Fibroblast of the conjunctiva (primary cell): ENCODE measurements at places on chromosomes 7 and 10.

DNA sequence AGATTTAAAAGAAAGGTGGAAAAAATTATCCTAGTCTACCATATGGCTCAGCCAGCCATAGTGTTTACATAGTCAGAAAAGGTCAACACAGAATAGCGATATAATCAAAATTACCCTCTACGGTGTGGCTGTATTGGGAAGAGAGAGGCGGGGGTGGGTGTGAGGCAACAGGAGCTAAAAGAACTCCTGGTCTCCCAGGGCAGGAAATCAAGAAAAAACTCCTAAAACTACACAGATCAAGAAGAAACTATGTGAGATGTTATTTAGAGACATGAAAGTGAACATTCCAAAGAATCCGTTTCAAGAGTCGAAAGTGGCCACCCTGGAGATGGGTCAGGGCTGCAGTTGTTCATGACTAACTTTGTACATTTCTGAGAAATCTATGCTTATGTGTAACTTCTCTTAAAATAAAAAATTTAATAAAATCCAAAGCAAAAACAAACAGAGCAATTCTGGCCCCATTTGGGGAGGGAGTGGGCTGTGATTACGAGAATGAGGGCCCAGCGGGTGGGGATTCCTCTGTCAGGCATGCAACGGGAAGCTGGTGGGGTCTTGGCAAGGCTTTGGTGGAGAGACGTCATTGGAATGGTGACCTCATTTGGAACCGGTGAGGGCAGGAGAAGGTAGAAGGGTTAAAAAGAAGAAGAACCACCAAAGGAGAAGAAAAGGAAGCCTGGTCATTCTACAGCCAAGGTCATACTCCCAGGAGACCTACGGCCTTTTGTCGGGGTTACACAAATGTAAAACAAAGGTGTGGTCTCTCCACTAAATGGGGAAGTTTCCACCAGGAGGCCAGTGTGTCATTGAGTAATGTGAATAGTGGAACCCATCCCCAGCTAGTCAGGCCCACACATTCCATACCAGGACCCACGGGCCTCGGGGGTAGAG lies 71.2 kb upstream of the DUSP5 start:
- DNase-seq = peak; percentile 78

GRCh38 chr7:140342727-140343514 lies 55.4 kb downstream of the SLC37A3 start:
- peak; percentile 12 for DNase-seq

DNA sequence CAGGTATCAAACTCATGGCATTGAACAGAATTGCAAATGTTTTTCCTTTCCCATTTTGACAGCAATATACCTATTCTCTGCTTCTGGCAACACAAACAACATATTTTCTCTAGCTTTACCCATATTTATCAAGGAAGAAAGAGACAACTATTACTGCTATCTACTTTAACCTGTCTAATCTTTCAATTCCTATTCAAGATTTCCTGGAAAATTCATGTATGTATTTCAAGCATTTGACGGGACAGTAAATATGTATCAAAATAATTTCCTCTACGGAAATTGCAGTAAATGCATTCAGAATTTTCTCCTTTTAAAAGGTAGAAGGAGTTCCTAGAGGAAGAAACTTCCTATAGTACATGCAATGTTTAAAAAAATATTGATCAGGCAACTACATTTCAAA lies 179.3 kb upstream of the LRRN3 start:
- DNase-seq = no peak

DNA sequence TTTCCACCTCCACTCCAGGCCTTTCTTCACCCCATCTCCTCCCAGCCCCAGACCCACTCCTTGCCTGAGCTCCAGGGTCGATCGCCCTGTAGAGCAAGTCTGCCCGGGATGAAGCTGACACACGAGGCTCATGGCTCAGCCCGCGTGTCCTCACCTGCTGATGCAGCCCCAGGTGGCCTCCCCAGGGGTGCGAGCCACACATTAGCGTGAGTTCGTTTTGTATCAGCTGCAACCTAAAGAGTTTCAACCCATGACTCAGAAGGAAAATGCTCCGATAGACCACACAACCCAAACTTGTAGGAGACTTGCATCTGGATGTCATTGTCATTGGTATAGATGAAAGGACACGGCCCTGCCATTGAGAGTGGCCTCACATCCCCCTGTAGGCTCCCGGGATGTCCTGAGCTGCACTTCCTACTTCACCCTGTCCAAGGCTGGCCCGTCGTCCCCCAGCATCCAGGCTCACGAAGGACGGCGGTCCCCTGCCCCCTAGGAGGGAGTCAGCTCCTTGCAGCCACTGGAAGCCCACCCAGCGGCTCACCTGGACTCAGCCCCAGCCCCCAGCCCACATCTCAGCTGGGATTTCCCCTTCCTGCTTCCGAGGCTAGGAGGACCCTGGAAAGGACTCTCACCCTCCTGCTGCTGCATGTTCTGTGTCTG lies 97.7 kb downstream of the HTR5A start:
- DNase-seq = no peak

- peak; percentile 1 for DNase-seq
Observed at GRCh38 chr10:52778511-52779392, 6.2 kb upstream of the MBL2 start.

DNA sequence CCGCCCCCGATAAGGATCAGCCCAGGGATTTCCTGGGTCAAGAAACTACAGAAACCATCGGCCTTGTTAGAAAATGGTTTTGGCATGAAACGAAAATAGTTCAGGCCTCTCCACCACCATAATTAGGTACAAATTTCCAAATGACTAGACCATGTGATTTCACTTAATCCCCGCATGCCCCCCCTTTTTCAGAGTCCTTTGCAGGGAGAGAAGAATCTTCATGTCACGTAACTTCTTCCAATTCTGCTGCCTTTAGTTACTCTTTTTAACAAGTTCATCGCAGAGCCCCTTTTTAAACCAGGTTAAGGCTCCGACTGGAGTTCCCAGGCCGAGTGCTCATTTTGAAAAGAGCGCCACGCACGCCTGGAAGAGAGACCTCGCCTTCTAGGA lies 3.4 kb downstream of the PDGFA start:
- DNase-seq = no peak

DNA sequence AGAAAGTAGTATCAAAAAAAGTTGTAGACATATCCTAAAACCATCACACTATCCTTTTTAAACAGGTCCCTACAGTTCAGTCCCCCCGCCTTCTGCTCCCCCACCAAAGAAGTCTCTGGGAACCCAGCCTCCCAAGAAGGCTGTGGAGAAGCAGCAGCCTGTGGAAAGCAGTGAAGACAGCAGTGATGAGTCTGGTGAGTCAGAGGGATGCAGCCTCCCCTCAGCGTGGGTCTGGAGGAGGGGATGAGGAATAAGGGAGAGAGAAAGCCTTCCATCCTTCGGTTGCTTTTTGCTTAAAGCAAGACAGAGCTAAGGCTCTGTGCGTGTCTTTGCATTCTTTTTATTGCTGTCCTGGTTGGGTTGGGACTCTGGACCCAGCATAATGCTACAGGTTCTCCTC lies 7.6 kb downstream of the NOLC1 start:
- DNase-seq = no peak

DNA sequence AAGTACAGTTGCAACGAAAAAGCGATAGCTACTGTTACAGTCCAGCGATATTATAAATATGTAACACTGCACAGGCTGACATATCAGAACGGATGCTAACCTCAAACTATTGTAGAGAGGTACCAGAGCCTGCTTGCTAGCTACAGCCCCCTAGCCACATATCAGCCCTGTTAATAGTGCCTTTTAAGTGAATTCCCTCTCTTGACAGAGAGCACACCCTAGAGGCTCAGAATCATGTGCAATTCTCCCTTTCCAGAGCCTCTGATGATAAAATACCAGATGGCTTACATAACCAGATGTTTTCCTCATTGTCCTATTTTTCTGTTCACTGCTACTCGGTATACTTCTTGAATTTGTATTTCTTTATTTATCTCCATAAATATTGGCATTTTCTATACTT lies 960.7 kb upstream of the CELF2 start:
- no peak for DNase-seq

DNA sequence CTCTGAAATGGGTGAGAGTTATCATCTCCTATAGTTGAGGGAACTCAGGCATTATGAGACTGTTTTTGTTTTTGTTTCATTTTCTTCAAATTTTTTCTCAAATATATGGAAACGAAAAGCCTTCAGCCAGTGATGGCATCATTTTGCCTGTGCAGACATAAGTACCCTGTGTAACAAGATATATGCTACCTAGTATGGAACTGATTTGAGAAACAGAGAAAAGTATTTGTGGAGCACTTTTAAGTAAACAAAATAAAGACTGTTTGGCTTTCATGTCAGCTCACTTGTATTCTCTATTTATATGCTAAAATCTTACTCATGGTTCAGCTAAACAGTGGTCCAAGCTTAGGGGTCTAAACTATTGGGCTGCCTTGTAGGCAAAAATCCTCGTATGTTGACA lies 150.6 kb downstream of the WNT2 start:
- DNase-seq = no peak

GRCh38 chr7:144723301-144723700 lies 112.6 kb downstream of the TPK1 start:
- DNase-seq = no peak

DNA sequence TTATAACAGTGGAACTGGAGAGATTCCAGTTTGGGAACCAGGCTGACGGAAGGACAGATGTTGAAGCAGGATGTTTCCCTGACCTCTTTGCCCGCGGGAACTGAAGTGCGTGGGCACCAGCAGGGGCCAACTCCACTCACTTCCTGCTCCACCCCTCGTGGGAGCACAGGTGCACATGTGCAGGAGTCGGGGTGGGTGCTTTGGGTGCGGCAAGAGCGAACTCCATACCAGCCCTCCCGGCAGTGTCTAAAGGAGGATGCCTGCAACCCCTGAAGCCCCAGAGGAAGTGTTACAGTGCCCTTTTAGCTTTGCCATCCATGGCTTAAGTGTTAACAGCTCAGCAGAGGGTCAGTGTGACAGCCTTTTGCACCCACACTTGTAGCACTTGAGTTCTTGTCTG lies 27.4 kb upstream of the UBE3C start:
- DNase-seq = no peak

- no peak for DNase-seq
Observed at GRCh38 chr7:124202546-124202945, 169.7 kb upstream of the TMEM229A start.

DNA sequence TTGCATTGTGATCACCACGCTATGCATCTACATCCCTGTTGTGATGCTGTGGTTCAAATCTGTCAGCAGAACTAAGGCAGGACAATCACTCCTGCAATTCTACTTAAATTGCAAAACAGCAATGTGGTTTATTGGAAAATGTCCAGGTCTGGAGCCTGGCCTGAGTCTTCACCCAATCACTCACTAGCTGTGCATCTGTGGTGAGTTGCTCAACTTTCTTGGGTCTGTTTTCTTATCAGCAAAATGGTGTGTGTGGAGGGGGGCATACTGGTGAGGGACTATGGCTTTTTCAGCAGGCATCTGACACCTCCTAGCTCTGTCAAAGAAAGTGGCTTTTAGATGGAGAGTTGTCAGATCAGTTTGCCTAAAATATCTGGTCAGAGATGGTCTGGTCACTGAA lies 108.3 kb upstream of the FEZF1 start:
- peak; percentile 21 for DNase-seq

DNA sequence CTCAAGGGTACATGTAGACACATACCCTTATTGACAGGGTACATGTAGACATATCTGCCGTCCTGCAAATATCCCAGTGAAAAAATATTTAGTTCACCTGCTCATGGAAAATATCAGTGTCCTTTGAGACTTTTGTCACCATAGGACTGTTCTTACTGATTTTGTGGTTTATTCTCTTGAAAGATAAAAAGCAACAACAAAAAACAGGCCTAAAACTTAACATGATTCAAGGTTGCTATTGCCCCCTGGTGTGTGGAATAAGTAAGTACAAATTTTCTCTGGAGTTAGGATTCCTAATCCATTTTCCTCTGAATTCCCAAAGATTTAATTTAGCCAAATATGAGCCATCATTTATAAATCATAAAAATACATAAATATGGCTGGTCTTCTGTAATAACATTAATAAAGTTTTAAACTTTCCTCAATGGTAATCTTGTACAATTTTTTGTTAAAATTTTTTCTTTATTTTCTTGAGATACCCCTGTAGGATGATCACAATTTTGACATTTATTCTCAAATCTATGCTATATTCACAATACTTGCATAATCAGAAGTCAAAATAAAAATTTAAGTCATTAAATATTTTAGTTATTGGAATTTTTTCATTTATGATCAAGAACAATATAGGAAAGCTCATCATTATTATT lies 741.4 kb upstream of the POT1 start:
- peak; percentile 5 for DNase-seq

DNA sequence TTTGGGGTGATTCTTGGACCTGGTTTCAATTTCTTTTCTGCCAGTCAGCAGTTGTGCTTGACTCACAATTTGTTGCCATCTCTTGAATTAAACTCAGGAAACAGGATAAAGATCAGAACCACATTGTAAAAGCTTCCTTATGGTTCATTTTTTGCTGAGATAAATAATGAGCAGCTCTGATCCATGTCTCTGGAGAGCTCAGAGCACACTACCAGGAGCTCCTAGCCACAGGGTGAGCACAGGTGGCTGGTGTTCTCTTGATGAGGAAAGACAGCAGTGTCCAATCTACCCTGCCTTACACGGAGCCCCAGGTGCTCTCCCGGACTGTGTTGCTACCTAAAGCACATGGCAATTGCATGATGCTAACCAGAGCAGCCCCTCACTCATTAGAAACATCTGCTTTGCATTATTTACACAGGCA lies 17.2 kb upstream of the FAM170B start:
- no peak for DNase-seq

- no peak for DNase-seq
Observed at GRCh38 chr10:32211046-32211363, 136.0 kb downstream of the EPC1 start.

GRCh38 chr7:27576360-27576944 lies 86.2 kb downstream of the HIBADH start:
- peak; percentile 5 for DNase-seq
